Stimulated activated CD8-positive, alpha-beta memory T cell treated with anti-CD3 and anti-CD28 coated beads, Interleukin-15, amount 100 ng/mL, for 24 hours (primary cell): ENCODE measurements at places on chromosomes 12 and 14.
A peak's percentile ranks its signal among the peaks of the same experiment; 100 is the strongest.

DNA sequence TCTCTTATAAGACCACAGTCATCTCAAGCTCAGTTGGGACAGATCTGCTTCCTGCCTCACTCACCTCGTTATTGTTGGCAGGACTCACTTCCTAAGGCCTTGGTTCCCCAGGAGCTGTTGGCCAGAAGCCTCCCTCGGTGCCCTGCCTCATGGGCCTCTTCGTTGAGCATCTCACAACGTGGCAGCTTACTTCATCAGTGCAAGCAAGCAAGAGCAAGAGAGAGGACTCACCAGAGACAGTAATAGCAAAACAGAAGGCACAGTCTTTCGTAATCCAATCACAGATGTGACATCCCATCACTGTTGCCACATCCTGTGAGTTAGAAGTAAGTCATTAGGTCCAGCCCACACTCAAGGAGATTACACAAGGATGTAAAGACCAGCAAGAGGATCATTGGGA, 5.1 kb upstream of the NUMB start:
- DNase-seq: no peak

GRCh38 chr12:94309373-94309772, 150.3 kb downstream of the CEP83 start:
- no peak for DNase-seq

GRCh38 chr14:92494512-92494911, 19.1 kb upstream of the RIN3 start:
- DNase-seq: no peak

GRCh38 chr12:62817556-62818271, 117.2 kb downstream of the PPM1H start:
- no peak for DNase-seq

DNA sequence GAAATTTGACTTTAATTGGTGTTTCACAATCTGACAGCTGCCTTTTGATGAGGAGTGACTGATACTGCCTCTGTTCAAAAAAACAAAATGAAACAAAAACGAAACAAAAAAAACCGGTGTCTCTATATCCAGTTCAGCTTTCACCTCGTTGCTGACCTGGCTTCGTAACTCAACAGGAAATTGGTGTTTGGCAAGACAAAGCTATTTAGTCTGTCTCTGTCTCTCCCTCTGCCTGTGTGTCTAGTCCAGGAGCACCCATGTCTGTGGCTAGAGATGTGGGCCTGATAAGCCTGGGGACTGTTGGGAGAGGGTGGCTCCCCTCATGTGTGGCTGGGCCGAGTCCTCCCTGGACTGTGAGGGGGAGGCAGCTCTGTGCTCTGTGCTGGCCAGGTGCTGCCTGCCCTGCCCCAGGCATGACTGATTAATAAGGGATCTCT, 11.3 kb downstream of the CACNA1C start:
- DNase-seq: no peak

- DNase-seq: no peak
Observed at GRCh38 chr12:101924618-101925017, 47.2 kb downstream of the DRAM1 start.

- no peak for DNase-seq
Observed at GRCh38 chr12:107011519-107011918, 24.6 kb upstream of the MTERF2 start.

- no peak for DNase-seq
Observed at GRCh38 chr14:29043737-29044136, 277.1 kb downstream of the FOXG1 start.

GRCh38 chr12:130070126-130070611, 92.1 kb upstream of the FZD10 start:
- DNase-seq: no peak

- DNase-seq: no peak
Observed at GRCh38 chr12:90908465-90908864, 46.5 kb downstream of the CCER1 start.

DNA sequence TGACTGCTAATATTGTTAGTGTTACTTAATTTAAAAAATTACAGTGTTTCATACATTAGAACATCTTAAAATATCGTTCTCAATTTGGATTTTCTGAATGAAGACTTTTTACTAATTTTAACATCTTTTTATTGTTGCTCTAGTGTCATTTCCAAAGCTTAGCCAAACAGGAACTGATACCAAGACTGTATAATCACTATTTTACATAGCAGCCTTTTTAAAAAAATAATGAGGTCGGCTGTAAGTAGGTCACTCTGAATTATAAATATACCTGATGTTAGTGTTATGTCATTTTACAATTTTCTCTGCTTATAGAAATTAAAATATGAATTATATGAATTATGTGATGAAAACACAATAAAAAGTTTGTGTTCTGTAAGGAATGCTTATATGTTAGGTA, 321.5 kb downstream of the TMEM117 start:
- no peak for DNase-seq

DNA sequence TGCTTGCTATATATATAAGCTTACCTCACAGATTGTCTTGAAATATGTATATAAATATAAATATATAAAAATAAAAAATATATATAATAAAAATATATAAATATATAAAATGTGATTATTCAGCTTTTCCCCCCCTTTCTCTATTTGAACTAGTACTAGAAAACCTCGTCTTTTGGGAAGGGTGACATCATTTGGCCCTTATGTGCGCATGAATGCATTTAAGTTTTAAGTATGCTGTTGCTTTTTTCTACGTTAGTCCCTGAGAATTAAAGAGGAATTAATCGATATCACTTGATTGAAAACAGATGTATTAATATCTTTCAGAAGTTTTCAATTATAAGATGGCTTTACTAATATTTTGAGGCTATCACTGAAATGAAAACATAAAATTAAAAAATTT, 69.9 kb downstream of the RAD51B start:
- no peak for DNase-seq

DNA sequence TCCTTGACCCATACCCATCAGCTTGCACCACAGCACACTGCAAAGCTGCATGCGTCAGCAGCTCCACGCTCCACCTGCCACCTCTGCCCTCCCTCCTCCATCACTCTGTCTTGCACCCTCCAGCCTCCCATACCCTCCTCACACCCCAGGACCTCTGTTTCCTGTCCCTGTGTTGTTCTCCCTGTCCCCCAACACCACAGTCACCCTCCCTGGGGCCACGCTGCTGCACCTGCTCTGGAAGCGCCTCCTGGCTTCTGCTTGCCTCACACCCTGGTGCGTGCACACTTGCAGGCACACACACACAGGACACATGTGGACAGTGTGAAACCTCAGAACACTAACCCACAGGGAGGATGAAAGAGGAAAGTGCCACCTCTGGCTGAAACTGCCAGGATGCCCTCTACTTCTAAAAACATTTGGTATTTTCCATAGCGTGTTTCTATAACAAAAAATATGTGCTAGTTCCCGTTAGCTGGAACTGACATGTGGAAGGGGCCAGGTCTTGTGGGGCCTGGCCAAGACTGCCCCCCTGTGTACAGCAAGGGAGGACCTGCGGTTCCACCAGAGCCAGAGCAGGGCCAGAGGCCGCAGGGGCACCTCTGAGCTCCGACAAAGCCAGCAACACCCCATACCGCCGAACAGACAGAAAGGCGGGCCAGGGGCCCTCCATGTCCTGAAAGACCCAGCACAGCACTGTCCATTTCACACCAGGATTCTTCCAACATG, 10.0 kb downstream of the BRF1 start:
- DNase-seq: no peak

DNA sequence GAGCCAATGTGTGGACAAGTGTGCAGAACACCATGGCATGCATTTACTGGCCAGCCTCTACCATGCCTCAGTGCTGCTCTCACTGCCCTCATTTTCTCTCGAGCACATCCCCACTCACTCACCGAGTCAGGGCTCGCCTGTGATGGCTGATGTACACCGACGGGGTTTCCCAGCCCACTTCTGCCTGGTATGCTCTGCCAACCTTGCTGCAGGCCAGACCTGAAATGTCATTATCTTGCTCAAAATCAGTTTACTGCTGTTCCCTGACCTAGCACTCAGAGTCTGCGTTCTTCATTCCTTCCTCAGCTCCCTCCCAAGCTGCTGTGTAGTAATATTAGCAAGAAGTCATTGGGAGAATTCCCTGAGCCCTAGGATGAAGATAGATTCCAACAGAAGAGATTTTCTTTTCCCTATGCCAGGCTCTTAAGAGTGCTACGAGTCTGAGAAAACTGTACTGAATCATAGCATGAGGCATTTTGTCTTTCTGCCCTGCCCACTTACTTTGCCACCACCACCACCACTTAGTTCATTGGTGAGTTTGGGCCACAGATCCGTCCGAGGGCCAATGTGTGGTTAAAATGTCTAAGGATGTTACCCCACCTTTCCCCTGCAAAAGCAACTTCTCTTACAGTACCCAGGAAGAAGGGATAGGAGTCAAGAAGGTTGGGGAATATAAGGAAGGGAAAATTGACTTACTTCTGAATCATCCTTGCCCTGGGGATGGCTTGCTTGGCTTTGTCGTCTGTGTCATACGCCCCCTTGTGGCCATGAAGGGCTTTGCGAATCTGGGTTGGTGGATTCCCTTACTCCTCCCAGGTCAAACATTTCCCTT, 51.0 kb downstream of the BMAL2 start:
- DNase-seq: peak; percentile 24

DNA sequence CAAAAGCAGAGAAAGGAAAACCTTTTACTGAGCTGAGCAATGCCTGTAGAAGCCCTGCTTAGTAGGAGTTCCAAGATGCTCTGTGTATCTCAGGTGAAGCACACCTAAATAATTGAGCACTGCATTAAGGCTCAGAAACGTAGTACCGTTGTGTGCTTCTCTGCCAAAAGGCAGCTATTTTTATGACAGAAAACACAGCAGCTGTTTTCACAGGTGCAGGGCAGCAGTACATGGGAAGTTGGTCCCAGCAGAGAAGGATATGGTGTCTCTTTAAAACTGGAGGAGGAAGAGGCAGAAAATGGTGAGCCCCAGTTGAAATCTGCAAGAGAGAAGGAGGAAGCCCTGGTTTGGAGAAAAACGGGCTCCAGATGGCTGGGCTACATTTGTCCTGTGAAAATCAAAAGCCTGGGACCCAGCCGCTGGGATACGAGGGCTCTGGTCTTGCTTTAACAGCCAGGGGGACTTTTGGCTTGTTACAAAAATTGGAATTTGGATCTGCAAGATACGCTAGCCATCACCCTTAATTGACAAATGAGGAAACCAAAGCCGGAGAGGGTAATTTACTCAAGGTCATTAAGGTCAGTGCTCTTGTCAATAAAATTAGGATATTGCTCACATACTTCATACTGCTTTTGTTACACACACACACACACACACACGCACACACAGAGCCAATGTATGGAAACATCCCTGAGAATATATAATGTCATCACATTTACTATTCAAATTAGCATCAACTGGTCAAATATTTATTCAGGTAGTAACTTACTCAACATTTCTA, 27.3 kb downstream of the SPRING1 start:
- no peak for DNase-seq

DNA sequence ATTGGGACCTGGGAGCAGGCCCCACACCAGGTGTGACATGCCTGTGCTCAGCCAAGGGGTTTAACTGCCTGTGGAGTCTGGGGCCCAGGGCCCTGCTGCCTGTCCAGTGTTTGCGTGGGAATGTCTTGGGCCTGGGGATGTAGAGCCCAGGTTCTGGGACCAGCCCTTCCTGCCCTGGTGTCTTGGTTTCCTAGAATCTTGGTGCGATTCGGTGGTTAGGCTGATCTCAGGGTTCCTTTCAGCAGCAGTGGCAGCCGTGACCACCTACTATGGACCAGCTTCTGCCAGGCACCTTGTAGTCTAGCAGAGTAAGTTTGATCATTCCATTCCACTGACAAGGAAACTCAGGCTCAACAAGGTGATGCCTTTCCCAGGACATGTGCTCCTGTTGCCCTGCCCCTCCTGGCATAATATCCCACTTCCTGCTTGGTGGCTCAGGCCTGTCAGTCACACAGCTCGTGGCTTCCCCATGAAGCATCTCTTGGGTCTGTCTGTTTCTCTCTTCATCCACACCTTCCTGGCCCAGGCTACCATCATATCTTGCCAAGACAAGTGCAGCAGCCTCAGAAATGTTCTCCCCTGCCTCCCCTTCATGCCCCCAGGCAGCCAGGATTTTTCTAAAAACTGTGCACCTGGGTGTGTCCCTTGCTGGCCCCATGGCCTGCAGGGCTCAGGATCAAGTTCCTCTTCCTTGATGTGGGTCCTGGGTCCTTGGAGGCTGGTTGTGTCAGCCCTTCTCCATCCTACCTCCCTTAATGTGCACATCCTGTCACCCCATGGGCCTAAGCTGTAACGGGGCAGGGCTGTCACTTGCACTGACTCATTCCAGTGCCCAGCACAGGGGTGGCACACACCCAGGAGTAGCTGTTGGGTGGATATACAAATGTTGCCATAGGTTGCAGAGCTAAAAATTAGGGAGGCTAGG, 101.6 kb downstream of the SLC25A47 start:
- no peak for DNase-seq

DNA sequence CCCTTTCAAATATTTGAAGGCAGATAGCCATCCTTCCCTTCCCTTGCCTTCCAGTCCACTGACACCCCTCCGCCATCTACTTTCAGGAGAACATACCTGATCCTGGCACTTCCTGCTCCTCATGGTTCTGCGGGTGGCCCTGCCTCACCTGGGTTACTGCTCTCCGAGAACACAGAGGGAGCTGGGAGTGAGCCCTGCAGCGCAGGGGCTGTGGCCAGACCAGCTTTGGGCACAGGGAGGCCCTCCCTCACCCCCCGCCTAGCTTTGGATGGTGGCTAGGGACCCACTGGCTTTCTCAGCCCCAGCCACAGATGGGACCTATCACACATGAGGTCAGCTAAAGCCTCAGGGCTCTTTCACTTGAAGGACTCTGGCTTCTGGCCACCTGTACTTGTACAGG, 12.4 kb downstream of the IQSEC3 start:
- no peak for DNase-seq

DNA sequence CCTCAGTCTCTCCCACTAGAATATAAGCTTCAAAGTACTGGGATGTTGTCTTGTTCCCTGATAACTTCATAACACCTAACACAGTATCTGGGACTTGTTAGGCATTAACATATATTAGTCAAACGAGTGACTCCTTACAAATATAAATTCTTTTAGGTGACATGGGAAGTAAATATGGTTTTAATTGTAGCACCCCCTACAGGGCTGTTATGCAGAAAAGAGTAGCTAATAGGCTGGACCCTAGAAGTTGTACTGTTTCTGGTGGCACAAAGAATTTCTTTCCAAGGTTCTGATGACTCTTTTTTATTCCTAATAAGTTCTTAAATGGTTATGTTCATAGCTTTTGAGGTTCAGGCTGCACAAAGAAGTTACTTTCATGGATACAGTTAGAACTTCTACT, 29.8 kb downstream of the GPATCH2L start:
- DNase-seq: no peak

DNA sequence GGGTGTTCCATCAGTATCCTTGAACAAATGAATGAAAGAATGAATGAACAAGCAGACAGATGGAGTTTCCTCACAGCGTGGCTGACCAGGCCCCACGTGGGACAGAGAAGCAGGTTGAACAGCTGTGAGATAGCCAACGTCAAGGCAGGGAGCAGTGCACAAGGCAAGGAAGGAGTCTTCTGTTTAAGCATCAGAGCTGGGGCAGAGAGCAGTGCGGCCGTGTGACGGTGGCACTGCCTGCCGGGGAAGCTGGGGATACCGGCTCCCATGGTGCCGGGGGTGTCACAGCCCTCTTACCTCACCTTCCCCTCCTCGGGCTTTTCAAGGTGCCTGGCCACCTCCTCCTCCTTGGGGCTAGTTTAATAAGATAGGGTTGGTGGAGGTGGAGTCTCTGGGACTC, 73.2 kb upstream of the GPATCH2L start:
- DNase-seq: no peak

- no peak for DNase-seq
Observed at GRCh38 chr12:106942775-106943174, 12.9 kb upstream of the TMEM263 start.
